ENCODE measurements at places on chromosomes 4 and X.

- no peak for DNase-seq
Observed at GRCh38 chr4:15077969-15078368, 75.7 kb downstream of the CPEB2 start.

- DNase-seq, result no peak
Observed at GRCh38 chr4:177681902-177682301, 239.7 kb upstream of the AGA start.

GRCh38 chr4:22661443-22661842 is 31.3 kb upstream of the GBA3 start:
- no peak for DNase-seq

- no peak for DNase-seq
Observed at GRCh38 chr4:175421506-175421905, 390.6 kb downstream of the GPM6A start.

DNA sequence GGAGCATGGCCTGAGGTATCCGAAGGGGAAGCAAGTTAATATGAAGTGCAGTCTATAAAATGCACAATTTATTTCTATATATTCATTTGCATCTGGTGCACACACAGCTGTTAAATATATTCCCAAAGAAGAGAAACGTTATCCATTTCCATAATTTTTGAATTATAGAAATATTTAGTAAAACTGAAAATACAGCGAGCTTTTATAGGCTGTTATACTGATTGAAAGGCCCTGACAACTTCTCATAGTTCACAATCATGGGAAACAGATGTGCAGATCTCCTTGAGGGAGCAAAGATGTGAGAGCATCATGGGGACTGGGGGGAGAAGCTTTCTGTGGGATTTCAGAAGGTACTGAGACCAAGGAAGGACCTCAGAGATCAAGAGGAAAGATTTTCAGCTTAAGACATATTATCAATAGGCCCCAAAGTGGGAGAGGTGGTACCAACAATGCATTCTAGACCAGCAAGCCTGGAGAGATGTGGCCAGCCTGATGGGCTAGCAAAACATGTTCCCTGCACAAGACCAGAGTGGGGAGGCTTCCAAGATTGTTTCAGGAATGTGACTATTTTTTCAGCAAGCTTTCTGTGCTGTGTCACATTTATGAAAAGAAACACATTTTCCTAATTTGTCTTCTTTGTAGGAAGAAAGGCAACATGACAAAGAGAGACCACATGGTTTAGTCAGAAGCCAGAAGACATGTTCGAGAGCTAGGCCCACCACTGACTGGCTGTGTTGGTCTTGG is 256.0 kb upstream of the SFRP2 start:
- no peak for DNase-seq

- no peak for DNase-seq
Observed at GRCh38 chrX:12997906-12998687, 23.2 kb downstream of the TMSB4X start.

DNA sequence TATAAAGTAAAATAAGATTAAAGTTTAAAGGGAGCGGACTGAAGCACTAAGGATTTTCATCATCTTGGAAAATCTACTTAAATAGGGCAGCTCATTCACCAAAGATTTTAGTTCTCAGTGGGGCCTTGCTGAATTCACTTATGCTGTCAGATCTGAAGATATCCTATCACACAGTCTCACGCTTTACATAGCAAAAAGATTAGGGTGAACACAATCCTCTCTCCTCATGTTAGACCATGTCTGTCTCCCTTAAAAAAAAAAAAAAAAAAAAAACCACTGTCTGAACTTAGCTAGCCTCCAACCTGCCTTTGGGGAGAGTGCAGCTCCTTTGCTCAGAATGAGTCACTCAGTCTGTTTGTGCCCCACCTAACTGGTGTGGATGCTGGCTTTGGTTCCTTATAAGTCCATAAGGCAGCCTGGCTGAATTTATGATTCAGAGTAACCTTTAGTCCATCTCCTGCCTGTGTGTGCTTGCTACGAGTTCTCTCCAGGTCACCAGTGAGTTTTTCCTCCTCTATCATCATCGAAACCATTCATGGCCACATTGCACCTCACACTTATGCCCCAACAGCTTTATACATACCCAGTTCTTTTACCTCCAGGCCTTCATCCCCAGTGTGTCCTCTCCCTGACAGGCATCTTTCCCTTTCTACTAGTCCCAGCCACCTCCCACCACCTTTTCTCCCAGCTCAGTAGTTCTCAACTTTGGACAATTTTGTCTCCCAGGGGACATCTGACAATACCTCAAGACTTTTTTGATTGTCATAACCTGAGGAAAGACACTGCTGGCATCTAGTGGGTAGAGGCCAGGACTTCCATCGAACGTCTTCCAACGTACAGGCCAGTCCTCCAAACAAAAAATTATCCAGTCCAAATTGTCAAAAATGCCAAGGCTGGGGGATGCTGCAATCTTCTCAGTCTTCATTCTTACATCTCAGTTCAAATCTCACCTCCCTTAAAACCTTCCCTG is 220.7 kb upstream of the EMCN start:
- no peak for DNase-seq

DNA sequence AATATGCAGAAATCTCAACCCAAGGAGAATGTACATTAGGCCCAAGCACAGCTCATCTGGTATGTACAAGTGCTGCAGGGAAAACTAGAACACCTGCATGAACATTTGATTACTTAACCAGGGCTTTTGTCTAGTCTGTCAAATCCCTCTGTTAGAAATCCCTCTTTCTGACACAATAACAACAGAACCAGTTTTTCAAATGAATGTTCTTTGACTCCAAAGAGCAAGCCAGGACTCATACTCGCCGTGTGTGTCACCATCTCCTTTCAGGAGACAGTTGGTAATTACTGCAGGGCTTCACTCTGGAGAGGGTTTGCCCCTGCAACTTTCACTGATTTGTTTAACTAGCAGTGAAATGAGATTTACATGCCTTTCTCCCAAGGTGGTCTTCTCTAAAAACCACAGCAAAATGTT is 143.0 kb upstream of the FAM241A start:
- DNase-seq, result no peak

DNA sequence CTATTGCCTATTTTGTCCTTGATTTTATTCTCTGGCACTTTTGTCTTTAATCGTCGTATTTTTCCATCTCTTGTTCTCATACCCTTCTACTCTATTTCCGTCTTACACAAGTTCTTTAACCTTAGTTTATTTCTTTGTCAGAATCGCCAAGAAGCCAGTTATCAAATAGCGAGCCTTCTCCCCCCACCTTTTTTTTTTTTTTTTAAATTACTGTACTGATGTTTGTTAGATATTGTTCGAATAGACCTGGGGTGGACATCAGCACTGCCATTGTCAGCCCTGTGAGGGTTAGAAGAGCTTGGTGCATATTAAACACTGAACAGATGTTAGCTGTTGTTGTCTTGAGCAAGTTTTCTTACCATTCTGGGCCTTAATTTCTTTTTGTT is 1.2 kb downstream of the SPCS3 start:
- DNase-seq, result no peak

GRCh38 chr4:97330917-97331316 is 812.4 kb downstream of the STPG2 start:
- no peak for DNase-seq

- DNase-seq, result peak; percentile 53
Observed at GRCh38 chrX:136147976-136148375, 643 bp downstream of the FHL1 start.

- no peak for DNase-seq
Observed at GRCh38 chr4:145348291-145348690, 133.4 kb upstream of the SMAD1 start.

GRCh38 chrX:153793291-153793690 is 884 bp downstream of the IDH3G start:
- DNase-seq, result no peak

Measured in NCI-H524 (cell line).